ENCODE measurements at places on chromosomes 1 and 21.

DNA sequence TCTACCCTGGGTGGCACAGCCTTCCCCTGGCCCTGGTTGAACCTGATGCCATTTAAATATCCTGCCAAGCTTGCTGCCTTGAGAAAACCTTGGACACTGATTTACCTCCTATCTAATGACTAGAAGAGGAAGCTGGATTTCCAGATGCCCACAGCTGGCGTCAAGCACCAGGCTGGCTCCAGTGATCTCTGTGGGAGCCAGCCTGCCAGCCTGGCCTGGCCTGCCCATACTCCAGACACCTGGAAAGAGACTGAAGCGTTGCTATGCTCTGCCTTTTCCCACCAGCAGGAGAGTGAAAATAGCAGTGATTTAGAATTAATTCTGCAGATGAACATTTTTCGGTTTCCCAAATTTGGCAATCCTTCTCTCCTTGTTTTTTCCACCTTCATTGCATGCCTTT is 11.5 kb upstream of the EIF4G3 start:
- DNase-seq: no peak

DNA sequence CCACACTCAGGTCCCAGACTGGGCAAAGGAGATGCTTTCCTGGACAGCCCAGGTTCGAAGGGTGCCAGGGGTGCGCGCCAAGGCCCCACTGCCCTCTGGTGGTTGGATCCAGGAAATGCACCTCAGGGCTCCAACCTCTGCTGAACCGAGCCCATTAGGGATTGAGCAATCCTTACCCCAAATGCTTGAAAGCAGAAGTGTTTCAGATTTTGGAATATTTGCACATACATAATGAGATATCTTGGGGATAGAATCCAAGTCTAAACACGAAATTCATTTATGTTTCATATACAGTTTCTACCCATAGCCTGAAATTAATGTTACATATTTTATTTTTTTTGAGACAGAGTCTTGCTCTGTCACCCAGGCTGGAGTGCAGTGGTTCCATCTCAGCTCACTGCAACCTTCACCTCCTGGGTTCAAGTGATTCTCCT is 57.4 kb downstream of the SLC9A1 start:
- peak; percentile 82 for DNase-seq

- no peak for DNase-seq
These were observed 152.4 kb downstream of the KCTD3 start for GRCh38 chr1:215719552-215719951.

- DNase-seq: no peak
These were observed 106.8 kb downstream of the ADGRL2 start for GRCh38 chr1:81907575-81907974.

GRCh38 chr21:43591571-43591970 is 67.7 kb downstream of the HSF2BP start:
- DNase-seq: no peak

DNA sequence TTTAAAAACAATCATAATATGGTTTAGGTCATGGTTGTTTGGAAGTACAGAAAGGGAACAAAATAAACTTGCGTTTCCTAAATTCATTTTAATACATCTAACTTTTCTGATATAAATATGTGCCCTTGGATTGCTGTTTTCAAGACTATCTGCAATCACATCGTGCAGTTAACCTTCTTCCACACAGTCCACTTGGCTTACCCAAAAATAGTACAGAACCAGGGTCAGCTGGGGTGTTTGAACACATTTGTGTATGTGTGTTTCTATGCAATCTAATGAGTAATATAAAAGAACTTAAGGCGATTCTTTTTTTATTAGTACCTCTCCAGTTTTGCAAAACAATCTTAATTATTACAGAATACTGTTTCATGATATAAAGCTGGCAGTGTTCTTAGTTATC is 19.9 kb downstream of the SAMSN1 start:
- no peak for DNase-seq

DNA sequence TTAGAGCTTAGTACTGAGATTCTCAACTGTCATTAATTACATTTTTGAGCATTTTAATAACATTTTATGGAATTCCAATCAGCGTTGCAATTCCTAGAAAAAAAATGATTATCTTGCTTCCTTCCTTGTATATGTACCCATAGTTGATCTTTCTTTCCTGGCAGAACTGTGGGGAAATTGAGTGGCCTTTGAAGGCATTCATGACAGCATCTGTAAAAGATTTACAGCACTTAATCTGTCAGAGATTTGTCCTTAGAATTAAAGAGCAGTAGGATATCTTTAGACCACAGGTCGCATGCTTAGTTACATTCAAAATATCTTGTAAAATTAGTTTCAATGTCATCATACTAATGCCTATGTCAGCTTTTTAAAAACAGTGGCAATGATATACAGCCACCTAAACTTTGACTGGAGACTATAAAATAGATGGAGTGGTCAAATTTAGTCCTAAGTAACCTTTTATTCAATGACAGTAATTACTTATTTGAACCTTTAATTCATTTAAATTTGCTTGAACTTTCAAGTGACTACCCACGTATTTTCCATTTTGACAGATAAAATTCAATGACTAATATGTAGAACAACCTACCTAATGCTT is 692.0 kb downstream of the NCAM2 start:
- no peak for DNase-seq

DNA sequence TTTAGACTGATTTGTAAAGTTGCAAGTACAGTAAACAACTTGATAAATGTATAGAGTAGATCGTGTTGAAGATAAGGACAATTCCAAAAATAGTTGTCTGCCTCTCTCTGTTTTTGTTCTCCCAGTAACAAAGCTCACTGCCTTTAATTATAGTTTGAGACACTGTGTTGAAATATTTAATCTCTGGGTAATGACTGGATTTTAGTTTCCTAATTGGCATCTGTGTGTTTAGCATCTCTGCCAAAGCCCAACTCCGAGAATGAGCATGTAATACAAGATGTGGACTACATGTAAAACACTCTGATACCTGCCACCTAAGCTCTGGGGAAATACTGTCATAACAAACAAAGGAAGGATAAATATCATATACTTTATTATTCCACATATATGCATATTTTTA is 27.7 kb upstream of the SDE2 start:
- DNase-seq: no peak

DNA sequence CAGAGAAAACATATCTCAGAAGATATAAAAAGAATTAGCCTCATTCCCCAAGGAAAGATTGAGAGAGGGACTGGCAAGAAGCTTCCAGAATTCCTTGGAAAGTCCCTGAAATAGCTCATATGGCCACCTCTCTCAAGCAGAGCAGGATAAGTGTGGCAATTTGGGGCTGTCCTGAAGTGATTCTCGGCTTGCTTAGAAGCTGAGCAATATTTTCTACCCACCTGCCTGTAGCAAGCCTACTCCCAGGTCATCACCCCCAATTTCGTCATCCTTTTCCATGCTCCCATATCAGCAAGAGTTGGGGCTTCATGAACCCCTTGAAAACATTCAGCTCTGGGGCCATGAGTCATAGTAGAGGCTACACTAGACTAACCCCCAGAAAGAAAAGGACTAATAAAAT is 131.5 kb downstream of the PLPP3 start:
- DNase-seq: no peak

- DNase-seq: no peak
These were observed 214.1 kb downstream of the NUF2 start for GRCh38 chr1:163535807-163536206.

DNA sequence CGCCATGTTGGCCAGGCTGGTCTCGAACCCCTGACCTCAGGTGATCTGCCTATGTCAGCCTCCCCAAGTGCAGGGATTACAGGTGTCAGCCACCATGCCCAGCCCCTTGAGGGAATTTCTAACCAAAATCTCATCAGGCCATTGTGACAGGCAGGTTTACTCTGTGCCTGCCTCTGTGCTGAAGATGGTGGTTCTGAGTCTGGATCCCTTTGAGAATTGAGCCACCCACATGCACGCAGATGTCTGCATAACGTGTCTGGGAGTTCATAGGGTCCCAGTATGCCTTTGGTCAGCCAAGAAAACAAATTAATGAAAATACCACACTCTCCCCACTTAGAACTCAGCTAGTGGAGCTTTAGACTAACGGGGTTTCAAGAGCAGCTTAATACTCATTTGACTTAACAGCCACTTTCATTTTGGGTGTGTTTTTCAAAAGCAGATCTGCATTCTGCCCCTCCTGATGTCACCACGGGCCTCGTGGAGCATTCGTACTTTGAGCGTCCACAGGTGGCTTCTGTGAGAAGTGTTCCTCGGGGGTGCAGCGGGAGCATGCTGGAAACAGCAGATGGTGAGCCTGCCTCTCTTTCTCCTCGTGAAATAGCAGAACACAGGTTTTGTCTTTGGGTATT is 45.3 kb downstream of the DIP2A start:
- DNase-seq: no peak

- DNase-seq: no peak
These were observed 9.6 kb upstream of the POU2F1 start for GRCh38 chr1:167210966-167211674.

DNA sequence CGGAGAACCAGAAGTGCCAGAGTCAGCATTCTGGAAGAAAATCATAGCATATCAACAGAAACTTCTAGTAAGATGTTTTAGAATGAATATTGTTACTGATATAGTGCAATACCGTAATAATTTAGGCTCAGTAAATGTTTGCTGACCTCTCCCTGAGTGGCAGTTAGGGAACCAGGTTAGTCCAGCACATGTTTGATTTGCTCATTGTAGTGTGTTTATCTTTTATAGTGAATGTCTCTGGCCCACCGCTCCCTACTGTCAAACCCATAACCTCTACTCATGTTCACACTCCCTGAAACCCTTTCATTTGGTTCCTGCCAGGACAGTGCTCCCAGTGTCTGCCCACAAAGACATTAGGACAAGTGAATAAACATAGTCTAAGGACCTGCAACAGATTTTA is 102.7 kb downstream of the ZP4 start:
- DNase-seq: no peak

Data from hematopoietic multipotent progenitor cell treated with erythropoietin and hydrocortisone succinate and interleukin-3 and kit ligand, for 17 days (in vitro differentiated cells).